ENCODE measurements at places on chromosomes 11 and 22.

GRCh38 chr22:47034076-47034808 lies 271.8 kb downstream of the TBC1D22A start:
- no peak for DNase-seq

DNA sequence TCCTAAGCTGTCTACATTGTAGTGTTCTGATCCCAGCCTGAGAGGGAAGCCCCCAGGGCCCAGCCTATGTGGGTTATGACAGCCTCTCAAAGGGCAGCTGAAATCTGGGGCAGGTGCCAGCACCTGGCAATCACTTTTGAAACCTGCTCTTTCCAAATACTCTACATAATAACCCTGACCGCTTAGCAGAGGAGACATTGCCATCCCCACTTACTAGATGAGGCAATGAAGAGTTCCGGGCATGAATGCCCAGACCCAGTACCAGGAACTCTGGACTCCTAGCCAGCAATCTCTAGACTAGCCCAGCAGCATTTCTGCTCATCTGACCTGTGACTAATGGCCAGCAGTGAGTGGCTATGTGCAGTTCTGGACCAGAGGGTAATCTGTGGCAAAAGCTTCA lies 412.4 kb upstream of the CADM1 start:
- no peak for DNase-seq

- DNase-seq: no peak
Measured at GRCh38 chr11:123404676-123405075, 25.4 kb upstream of the GRAMD1B start.

DNA sequence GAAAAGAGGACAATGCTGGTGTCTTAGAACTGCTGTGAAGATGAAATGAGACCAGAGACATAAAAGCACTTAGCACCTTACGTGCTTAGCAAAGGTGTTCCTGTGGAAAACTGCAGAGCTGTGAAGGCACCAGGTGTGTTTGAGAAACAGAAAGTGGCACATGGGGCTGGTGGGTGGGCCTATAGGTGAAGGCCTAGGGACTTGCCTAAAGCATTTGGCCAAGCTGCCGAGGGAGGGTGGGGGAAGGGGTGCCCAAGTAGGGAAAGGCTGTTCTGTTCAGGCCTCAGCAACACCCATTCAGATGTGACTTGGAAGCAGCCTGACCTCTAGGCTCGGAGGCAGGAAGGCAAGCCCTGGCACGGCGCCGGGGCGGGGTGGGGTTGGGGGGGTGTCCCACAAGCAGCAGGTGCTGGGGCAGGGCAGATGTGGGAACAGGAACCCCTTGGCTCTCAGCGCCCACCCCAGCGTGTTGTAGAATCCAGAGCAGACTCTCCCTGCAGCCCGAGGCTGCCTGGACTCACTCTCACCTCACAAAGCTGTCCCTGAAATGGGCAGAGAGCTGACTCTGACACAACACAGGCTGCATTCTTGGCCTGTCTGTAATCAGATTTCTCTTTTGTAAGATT lies 366.7 kb upstream of the NARS2 start:
- no peak for DNase-seq

- no peak for DNase-seq
Measured at GRCh38 chr11:60371386-60371785, 6.9 kb upstream of the MS4A7 start.

DNA sequence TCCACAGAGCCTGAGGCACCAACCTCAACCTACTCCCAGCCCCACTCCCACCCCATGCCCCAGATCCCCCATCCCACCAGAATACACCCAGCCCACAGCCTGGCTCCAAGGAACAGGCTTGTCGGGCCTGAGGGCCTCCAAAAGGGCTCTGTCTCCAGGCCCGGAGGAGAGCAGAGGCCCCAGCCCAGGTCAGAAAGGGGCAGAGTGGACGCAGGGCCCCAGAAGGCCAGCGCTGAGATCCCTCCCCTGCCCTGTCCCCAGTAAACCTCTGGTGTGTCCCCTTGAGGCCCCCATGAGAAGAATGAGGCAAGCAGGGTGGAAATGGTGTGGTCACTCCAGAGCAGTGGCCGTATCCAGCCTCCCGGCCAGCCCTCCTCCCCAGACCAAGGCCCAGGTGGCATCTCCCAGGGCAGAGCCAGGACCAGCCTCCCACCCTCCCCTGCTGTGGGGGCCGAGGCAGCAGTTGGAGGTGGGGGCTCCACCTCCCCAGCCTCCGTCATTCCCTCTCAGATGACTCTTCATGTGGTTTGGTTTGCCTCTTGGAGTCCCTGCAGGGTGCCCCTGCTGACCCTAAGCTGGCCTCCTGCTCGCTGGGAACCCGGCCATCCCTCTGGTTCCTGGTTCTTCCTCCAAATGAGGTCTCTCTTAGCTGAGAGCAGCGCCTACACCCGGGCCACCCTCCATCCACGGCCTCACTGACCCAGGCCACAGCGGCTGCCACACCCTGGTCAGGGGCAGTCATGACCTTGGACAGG lies 195.0 kb downstream of the IGLL1 start:
- DNase-seq: no peak

- DNase-seq: no peak
Measured at GRCh38 chr22:21067901-21068680, 22.3 kb downstream of the LRRC74B start.

GRCh38 chr22:19737846-19738663 lies 14.7 kb downstream of the GP1BB start:
- no peak for DNase-seq

DNA sequence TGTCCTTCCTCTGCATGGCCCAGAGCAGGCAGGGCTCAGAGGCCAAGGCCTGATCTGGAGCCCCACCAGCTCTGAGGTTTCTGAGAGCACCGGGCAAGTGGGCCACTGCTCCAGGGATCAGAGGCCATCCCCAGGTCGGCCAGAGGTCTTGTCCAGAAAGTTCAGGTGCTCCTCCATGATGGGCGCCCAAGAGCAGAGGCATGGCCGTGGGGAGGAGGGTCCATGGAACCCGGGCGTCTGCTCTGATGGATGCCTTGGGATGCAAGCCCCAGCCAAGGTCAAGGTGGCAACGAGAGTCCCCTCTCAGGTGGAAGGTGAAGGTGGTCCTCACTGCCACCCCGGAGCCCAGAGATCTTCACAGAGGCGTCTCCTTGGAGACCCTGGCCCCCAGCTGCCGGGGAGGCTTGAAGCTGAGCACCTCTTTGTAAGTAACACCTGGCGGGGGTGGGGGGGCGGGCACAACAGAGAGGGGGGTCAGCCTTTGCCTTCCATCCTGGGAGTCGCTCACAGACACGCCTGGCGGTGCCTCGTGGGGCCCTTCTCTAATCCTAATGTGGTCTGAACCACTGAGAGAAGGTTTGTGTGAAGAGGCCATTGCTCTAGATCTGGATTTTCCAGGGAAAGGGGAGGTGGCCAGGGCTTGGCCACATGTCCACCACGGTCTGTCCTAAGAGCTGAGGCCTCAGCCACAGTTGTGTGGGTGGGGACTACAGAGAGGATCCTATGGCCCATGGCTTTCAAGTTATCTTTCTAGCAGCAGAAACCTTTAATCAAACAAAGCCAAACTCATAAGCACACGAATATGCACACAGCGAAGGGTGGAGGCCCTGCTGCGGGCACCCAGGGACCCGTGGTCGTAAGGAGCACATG lies 2.2 kb upstream of the HDAC10 start:
- DNase-seq: no peak

- no peak for DNase-seq
Measured at GRCh38 chr11:68321293-68322051, 9.1 kb downstream of the LRP5 start.

Measured in stimulated activated naive CD8-positive, alpha-beta T cell treated with anti-CD3 and anti-CD28 coated beads, Interleukin-15, Interleukin-2, amounts not matched to agents 100 U/mL and 50 U/mL, for 24 hours (primary cell).